HT1080 (cell line): ENCODE measurements at places on chromosomes 4 and X. TPM values are rescaled to one million over a fixed set of nuclear protein-coding genes. Genes with fewer than 3 reads are reported as not detected.

GABRB1 gene
- 0.53 and 0.76 TPM in 2 replicates for total RNA-seq

FRMD7 gene
- not detected in 2 replicates for total RNA-seq

TCEAL6 gene
- total RNA-seq = not detected in 2 replicates

TCP11X2 gene
- 0.10 TPM in 1 of 2 replicates, not detected in the other for total RNA-seq

GRCh38 chrX:3449287-3449686 is 102.8 kb upstream of the MXRA5 start:
- no peak for DNase-seq

- DNase-seq = no peak
Measured at GRCh38 chrX:35101901-35102300, 159.3 kb downstream of the FAM47B start.
